ENCODE measurements at places on chromosomes 11 and 22.

GRCh38 chr11:112728288-112728687, 232.9 kb upstream of the NCAM1 start:
- DNase-seq: no peak

DNA sequence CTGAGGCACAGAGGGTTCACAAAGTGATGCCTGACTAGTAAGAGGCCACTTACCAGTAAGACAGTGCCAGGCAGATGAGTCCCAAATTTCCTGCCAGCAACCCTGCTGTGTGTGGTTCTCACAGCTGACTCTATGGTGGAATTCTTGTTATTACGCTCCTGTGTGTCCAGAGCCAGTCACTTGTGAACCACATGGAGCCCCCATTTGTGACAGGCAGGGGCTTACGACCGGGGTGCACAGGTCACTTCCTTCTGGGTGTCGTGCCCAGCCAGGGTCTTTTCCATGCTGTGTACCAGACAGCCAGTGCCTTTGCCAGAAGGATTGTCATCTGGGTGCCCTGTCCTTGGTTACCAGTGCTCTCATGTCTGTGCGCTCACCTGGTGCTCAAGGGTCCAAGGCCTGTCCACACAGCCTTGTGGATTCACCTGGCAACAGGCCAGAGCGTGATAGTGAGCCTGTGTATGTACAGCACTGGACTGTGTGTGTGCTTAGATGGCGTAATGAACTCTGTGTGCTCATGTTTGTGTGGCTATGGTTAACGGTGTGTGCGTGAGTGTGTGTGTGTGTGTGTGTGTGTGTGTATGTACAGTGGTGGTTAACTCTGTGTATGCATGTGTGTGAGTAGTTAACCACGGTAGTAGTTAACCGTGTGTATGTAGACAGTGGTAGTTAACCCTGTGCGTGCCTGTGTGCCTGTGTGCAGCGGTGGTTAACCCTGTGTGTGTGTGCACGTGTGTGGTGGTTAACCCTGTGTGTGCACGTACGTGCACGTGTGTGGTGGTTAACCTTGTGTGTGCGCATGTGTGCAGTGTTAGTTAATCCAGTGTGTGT, 18.6 kb downstream of the GRAMD4 start:
- DNase-seq: no peak

DNA sequence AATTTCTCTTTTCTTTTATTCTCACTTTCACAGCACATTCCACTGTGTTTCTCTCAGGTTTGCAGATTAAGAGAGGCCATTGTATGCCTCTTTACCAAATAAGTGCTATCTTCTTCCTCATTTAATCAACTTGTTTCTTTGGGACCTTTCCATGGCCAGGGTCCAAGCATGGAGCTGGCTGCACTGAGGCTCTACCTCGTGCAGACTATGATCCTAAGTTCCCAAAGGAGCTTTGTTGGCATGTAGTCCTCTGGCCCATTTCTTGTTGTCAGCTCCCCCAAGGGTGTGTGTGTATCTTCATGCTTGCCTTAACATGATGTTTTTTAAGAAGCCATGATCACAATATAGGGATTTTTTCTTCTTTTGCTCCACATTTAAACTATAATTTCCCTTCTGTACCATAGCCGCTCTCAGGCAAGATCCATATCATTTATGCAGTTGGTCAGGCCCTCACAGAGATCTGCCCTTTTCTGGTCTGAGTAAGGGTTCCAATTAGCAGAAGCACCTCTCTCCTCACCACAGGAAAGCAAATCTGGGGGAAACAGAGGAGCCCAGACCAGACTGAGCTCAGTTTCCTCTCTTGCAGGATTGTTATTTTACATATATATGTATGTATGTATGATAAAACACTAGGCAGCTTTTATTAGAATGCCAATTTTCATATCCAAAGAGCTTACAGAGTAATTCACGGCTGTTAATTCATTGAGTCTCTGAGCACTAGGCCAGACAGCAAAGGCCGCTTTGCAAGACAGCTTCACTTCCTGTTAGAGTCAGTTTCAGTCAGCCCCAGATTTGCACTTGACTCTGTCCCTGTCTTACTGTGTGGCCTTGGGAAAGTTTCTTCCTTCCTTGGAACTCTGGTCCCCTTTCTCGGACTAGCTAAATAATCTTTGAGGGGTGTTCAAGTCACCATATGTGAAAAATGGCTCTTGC, 34.3 kb downstream of the CYB5R2 start:
- DNase-seq: no peak

GRCh38 chr11:22786475-22786874, 43.1 kb downstream of the SVIP start:
- no peak for DNase-seq

DNA sequence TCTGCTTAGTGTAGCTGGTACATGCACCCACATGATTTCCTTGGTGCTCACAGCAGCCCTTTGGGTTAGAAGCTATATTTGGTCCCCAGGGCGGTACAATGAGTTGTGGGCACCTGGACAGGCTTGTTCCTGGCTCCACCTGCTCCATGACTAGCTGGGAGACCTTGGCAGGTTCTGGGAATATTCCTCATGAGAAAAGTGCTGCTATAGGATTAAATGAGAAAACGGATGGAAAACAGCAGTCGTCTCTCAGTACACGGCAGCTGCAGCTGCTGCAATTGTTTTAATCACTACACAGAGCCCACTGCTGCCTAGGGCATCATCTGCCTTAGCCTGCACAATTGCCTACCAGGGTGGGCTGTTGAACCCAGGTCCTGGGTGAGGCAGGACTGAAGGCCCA, 424.5 kb upstream of the B3GAT1 start:
- no peak for DNase-seq

GRCh38 chr11:96329419-96329818, 13.6 kb downstream of the MAML2 start:
- DNase-seq: no peak

GRCh38 chr11:72217841-72218240, 1.2 kb downstream of the FOLR2 start:
- no peak for DNase-seq

All from activated CD4-positive, alpha-beta T cell treated with anti-CD3 and anti-CD28 coated beads for 4 hours (primary cell).